Sciatic nerve (tissue), 2 donors: ENCODE measurements at places on chromosomes 1 and 21. TPM values are rescaled to one million over a fixed set of nuclear protein-coding genes. Genes with fewer than 3 reads are reported as not detected.

SERPINC1 gene
- total RNA-seq = not detected

PPIE gene
- total RNA-seq = 41.5 TPM

DIP2A gene
- total RNA-seq = 73.7 TPM

SLAMF6 gene
- total RNA-seq = 0.85 TPM

ST6GALNAC5 gene
- total RNA-seq = 20.0 TPM

- DNase-seq = no peak
Observed at GRCh38 chr1:84271441-84272151, 29.9 kb upstream of the SAMD13 start.

DNA sequence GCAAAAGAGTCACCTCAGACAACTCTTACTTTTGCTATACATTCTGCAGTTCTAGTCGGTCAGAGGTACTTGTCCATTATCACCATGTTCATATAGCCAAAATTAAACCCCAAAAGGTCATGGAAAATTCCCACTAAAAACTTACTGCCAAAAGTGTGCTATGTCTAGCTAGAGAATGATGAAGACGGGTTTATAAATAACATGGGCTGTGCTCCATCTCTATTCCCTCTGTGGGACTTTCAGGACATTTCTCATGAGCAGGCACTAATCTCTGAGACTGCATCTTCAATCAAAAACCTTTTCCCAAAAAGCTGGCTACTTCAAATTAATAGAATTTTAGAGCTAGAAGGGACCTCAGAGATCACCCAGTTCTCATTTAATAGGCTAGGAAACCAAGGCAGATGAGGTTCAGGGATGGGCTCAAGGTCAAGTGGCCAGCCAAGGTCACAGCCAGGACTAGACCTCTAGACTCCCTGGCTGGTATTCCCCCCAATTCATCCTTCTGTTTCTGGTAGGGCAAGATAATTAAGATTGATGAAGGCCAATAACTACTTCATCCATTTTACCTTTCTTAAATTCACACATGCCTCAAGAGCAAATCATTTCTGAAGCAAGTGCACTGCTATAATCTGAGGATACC, 21.0 kb upstream of the MOB3C start:
- no peak for DNase-seq

DNA sequence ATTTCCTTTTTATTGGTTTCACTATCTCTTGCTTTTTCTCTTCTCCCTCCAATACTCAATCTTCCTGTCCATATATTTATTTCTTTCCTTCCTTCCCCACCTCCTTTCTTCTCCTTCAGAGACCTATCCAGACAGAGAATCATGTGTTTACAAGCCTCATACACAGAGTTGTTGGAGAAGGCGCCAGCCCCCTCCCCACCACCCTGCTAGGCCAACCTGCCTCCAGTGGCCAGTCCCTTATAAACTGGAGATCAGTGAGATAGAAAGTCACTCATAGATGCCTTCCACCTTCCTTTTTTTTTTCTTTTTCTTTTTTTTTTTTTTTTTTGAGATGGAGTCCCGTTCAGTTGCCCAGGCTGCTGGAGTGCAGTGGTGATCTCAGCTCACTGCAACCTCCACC, 53.3 kb downstream of the CD247 start:
- peak; percentile 22 for DNase-seq

DNA sequence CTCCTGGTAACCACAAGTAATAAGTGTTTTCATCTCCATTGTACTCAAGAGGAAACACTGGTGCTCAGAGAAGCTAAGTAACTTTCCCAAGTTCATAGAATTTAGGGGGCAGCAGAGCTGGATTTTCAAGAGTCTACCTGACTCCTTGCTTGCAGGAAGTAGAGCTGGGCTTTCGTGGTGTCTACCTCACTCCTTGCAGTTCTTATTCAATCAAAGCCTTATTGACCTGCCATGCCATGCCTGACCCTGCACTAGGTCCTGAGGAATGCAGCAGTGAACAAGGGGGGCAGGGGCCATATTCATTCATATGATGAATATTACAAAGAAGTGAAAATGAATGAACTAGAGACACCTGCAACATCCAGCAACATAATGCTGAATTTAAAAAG, 93.3 kb downstream of the GLIS1 start:
- no peak for DNase-seq

DNA sequence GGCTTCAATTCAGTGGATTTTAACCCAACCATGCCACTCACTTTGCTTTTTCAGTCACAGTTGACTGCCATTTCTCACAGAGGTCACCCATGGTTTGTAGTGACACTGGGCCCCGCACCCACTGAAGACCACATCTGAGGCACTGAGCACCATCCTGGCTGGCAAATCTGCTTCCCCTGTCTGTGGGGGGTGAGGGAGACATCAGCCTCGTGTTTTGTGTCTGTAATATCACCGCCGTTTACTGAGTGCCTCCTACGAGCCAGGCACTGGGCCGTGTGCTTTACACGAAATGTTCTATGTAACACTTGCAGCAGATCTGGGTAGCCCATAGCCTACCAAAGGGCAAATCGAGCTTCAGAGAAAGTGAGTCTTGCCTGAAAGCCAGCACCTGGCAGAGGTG, 161.8 kb downstream of the PGBD5 start:
- no peak for DNase-seq
